ENCODE measurements at places on chromosomes 5 and 9.

- DNase-seq = no peak
These were observed 136.9 kb upstream of the ANKH start for GRCh38 chr5:15008476-15008875.

- DNase-seq = no peak
These were observed 105.0 kb downstream of the PLPP1 start for GRCh38 chr5:55429613-55430253.

DNA sequence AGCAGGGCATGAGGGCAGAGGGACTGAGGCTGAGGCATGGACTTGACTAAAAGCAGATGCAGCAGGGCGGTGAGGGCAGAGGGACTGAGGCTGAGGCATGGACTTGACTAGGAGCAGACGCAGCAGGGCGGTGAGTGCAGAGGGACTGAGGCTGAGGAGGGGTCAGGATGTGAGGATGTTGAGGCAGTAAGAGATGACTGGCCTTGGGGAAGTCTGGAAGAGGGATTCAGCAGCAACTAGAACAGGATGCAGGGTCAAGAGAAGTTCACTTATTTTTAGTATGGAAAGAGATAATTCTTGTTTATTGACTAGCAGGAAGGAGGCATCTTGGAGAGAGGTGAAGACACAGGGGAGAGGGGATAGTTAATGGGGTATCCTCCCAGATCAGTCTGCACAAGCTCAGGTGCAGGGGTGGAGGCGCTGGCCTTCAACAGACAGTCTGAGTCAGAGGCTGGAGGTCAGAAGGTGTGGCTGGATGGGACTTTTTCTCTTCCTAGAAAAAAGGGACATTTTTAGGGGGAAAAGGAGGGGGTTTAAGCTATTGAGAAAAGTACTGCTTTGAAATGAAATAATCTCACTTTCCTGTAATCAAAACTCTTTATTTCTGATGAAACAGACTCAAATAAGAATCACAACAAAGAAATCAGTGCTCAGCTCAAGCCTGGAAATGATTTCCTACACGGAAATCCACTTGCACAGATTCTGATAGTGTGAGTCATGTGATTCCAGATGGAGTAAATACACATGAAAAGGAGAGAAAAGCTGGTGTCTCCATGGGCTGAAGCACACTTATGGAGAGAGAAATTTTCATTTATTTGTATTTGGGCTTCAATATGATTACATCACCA is 130.9 kb downstream of the PALM2AKAP2 start:
- DNase-seq = no peak

DNA sequence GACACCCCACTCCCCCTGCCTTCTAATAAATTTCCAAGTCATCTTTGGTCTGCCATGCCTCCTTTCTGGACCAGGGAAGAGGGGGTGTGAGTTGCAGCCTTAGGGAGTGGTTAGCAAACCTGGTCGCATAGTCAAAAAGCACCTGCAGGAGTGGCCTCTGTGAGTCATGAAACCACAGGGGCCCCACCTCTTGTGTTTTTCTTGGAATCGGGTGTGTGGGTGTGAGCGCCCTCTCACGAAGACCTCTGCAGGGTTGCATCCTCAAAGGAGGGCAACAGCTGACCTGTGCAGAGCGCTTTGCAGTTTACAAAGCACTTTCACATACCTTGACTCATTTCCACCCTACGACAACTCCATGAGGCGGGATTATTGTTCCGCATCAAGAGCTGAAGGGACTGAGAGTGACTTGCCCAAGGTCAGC is 36.8 kb upstream of the TEX48 start:
- DNase-seq = peak; percentile 88

DNA sequence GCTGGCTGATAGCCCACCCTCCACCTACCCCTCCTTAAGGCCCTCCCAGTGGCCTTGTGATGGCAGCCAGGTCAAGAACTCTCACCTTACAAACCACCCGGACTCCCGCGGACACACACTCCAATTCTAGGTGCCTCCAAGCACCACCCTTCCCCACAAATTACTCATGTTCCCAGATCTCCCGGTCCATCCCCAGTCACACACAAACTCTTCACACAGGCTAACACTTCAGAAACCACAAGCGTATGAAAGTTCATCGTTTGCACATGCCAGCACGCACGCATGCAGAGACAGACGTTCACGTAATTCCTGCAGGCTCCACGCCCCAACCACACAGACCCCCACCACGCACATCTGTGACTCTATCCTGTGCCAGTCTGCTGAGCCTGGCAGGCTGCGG is 18.0 kb downstream of the NR5A1 start:
- no peak for DNase-seq

GRCh38 chr5:147303976-147304375 is 69.2 kb downstream of the STK32A start:
- no peak for DNase-seq

GRCh38 chr5:73612799-73613198 is 13.2 kb upstream of the ARHGEF28 start:
- no peak for DNase-seq

DNA sequence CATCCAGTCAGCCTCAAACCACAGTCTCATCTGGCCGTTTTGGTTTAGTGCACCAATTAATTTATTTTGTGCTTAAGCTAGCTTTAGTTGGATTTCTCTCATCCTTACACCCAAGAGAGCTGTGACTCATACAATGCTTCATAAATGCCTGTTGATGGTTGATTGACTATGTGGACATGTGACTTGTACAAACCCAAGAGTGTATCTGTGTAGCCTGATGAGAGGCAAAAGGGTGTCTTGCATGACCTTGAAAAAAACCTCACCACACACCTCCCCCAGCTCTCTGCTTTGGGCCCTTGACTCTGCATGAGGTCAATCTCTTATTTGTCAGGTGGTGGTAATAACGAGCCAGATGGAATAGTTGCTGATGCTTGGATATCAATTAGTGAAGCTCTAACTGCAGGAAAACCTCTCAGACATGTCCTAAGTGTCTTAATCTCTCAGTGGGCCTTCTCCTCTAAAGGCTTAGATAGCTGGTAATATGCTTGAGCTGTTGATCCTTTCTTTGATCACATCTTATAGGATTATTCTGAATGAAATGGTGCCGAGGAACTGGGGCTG is 10.6 kb upstream of the GLRA1 start:
- no peak for DNase-seq

DNA sequence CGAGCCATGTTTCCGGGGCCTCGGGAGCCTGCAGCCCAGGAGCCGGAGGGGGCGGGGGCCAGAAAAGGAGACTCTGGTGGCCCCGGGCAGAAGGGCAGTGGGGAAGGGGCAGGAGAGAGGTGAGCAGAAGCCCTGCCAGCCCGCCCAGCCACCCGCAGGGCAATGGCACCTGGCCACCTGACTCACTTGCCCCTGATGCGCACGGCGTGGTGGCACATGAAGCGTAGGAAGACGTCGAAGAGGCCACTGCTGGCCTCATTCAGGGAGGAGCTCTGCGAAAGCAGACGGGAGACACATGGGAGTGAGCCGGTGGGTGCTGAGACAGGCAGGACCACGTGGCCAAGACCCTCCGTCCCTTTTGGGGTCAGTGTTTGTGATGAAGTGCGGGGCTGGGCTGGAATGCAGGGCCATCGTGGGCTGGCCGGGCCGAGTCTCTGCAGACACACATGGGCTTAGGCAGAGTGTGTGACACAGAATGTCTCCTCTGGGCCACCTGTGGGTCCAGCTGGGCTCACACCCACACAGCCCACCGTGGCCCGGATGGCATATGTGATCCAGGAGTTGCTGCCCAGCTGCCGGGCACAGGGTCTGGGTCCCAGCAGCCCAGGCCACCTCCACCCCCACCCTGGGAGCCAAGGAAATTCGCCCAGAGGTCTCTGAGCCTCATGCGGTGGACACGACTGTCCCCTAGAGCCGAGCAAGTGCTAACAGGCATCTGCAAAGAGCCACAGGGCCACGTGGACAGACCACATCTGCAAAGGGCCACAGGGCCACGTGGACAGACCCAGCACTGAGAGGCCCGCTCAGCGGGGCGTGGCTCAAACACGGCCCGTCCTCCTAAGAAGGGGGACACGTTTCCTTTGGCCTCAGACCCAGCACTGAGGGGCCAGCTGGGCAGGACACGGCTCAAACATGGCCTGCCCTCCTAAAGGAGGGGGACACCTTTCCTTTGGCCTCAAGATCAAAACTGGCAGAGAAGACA is 23.6 kb downstream of the TERT start:
- DNase-seq = no peak

- DNase-seq = no peak
These were observed 634.8 kb downstream of the IRX1 start for GRCh38 chr5:4230471-4230785.

DNA sequence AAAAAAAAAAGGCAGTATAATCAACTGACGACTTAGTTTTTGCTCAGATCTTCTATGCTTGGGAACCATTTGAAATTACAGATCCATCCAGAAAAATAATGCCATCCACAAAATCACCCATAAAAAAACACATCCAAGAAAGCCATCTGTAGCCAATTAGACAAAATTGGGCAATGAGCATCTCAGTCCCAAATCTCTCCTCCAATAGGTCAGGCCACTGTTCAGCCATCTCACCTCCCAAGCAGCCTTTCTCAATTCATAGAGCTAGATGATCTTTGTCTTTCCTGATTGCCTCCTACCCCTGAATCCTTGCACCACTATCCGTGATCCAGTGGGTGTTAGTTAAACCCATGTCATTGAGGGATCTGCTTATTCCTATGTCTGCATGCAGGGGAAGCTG is 139.6 kb downstream of the SCAMP1 start:
- no peak for DNase-seq

DNA sequence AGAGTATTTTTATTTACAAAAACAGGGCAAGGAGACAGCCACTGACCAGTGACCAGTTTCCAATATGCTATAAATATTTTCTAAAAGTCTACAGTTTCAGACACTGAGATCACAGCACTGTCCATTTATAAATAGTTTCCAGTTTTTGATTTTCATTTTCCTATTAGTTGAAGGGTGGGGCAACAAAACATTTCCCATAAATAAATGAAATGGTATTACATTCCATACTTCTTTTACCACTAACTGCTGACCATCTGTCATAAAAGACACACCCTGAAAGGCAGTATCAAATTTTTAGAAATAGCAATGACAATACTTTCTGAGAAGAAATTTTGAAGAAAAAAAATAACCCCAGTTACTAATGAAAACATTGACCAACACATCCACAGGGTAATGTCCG is 126.7 kb downstream of the ARSB start:
- DNase-seq = no peak

GRCh38 chr5:145856285-145856818 is 16.5 kb downstream of the GRXCR2 start:
- DNase-seq = no peak

- DNase-seq = no peak
These were observed 18.4 kb downstream of the TRIM32 start for GRCh38 chr9:116705531-116705930.

- no peak for DNase-seq
These were observed 10.3 kb downstream of the GBGT1 start for GRCh38 chr9:133153227-133154096.

DNA sequence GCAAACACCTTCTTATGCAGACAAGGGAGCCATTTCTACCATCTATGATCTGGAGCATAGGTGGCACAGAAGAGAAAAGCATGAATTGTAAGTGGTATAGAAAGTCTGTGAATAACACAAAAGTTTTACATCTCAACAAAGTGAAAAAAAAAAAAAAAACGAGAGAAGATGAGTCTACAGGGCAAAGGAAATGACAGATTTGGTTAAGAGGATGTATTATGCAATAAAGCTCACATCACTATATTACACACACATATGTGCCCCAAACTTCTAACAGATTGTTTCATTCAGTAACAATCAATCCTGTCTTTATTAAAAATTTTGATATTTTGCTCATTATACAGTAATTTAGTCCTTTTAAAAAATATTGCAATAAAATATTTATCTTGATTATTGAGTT is 49.8 kb downstream of the CERT1 start:
- no peak for DNase-seq

DNA sequence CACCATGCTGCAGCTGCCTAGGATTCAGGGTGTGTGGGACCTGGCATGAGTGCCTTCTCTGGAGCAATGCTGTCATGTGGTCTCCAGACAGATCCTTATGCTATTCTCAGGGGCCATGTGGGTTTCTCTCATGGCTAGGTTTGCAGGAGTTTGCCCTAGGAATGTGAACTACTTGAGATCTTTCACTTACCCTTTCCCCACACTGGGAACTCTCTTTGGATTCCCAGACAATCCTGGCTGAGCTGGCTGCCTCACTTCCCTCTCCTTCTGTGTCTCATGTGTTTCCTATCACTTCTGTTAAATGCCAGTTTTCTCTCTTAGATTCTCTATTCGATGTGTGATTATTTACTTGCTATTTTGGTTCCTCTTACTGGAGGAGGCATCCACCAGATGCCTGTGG is 270.2 kb upstream of the RASA1 start:
- DNase-seq = no peak

GRCh38 chr5:72760259-72760658 is 56.2 kb upstream of the TNPO1 start:
- no peak for DNase-seq

- no peak for DNase-seq
These were observed 78.1 kb downstream of the GPR21 start for GRCh38 chr9:123111427-123112014.

DNA sequence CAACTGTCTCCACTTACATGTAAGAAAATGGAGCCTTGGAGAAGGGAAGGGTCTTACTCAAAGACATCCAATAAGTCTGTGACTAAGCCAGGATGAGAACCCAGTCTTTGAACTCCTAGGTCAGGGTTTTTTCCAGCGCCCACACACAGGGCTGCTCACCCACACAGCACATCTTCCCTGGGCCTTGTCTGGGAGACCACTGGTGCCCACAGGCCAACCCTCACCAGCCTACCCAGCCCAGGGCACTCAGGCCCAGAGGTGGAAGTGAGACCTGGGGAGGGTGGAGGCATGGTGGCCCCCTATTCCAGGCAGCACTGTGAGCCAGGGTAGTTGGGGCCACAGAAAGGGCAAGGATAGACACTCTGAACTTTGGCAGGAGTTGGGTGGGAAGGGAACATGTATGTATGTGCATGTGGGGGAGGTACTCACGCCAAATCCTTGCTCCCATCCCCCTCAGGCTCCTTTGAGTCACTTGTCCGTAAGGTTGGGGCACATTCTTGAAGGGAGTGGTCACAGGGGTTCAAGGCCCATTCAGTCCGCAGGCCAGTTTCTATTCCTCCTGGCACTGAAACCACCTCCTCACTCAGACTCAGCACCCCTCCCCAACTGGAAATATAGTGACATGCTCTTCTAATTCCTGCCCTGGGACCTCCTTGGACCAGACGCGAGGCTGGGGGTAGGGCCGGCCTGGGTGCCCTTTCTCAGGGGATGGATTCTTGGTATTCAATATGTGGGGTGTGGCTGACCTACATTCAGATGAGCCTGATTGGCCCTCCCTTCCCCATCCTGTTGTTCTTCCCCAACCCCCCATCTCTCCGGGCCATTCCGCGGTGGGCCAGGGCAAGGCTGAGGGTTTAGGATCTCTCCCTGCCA is 2.9 kb upstream of the SLC4A9 start:
- no peak for DNase-seq
